ENCODE measurements at places on chromosomes 5 and 9.
A peak's percentile ranks its signal among the peaks of the same experiment; 100 is the strongest.

DNA sequence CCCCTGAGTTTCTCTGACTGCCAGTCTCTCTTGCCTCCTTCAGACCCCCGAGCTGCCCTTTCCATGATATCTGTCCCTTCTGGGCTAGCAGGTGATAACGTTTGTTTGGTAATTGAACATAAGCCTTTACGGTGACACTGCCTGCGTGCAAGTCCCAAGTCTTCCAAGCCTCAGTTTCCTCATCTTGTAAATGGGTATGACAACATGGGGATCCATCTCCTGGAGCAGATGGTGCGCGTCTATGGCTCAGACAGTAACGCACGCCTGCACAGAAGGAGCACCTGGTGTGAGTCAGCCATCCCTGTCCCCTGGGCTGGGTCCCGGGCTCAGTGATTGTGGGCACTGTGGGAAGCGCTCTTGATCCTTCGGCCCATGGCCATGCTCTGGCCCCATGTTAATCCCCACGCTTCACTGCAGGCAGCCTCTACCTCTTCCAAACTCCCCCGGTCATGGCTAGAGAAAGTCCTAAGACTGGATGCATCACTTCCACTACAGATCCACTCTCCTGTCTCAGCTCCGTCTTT, 85.8 kb downstream of the DAP start:
- no peak for DNase-seq

- no peak for DNase-seq
Measured at GRCh38 chr9:110583237-110583636, 3.7 kb upstream of the SVEP1 start.

GRCh38 chr5:56516035-56516434, 282.9 kb upstream of the ANKRD55 start:
- DNase-seq = no peak

GRCh38 chr5:107040907-107041306, 629.8 kb downstream of the EFNA5 start:
- no peak for DNase-seq

- no peak for DNase-seq
Measured at GRCh38 chr5:108324886-108325285, 57.0 kb downstream of the FBXL17 start.

GRCh38 chr5:117621921-117622320, 1047.3 kb upstream of the SEMA6A start:
- DNase-seq = no peak

- DNase-seq = no peak
Measured at GRCh38 chr5:81145329-81145935, 87.7 kb upstream of the CKMT2 start.

DNA sequence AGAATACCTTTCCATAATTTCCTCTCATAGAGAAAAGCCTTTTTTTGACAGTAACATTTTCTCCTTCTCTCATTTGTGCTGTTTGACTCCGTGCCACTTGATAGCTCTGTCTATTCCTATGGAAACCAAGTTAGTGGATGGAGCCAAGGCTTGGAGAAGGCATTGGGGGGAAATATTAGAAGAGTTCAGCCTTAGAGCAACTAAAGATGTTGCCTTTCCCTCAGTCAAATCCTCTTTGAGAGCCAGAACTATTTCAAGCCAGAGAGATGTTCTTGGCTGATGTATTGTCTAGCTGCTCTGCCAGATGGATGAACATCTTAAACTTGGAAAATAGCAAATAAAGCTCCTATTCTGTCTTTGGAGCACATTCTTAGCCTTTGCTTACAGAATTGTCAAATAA, 112.4 kb downstream of the INVS start:
- DNase-seq = no peak

- no peak for DNase-seq
Measured at GRCh38 chr5:9863486-9863885, 233.3 kb upstream of the TAS2R1 start.

GRCh38 chr9:22308177-22308576, 138.4 kb upstream of the DMRTA1 start:
- DNase-seq = no peak

DNA sequence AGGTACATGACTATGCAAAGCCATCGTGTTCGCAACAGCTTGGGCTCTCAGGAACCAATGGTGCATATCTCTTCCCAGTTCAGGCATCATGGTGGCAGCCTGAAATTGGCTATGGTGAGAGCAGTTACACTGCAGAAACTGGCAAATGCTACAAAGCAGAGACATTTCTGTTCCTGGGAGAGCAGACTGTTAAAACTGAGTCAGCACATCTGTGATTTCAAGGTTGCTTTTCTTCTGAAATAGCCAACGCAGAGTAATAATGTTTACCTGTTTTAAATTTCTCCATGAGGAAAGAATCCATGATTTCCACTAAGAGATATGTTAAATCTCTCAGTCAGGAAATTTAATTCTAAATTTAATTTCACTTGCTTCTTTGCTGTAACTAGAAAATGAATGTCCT, 47.8 kb downstream of the C7 start:
- DNase-seq = no peak

- DNase-seq = no peak
Measured at GRCh38 chr9:107243742-107244141, 39.3 kb upstream of the RAD23B start.

- DNase-seq = no peak
Measured at GRCh38 chr9:102354041-102354440, 615.6 kb upstream of the GRIN3A start.

- no peak for DNase-seq
Measured at GRCh38 chr9:113963696-113964494, 87.8 kb downstream of the ZNF618 start.

DNA sequence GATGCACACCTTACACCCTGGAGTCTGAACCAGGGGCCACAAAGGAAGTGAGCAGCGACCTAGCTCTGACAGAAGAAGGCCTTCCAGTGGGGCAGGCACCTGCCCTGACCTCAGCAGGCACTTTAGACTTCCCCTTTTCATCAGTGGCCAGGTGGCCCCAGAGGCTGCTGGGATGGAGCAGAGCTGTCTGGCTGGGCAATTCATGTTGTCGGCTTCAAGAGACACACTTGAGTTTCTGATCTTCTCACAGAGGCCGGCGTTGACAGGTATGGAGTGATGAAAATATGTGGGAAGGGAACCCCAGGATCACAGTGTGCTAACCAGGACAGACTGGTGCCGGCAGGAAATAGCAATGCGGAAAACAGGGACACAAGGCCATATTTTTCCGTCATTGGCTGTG, 375.5 kb downstream of the CTNND2 start:
- DNase-seq = no peak

- DNase-seq = no peak
Measured at GRCh38 chr5:168288349-168289245, 2.8 kb upstream of the WWC1 start.

DNA sequence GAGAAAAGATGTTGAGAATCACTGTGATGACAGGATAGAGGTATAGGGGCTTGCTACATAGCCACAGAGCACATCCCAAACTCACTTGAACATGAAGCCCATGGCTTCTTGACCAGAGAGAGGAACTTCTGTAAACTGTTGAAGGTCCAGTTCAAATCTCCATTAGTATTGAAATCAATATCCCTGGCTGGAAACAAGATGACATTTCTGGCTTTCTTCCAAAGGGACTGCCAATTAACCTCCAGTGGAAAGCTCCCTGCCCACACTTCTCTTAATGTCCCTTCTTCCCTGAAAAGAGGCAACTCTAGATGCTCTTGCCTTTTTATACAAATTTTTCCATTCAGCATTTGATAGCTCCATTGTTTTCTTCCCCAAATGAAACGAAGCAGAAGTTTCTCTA, 612.1 kb downstream of the EBF1 start:
- no peak for DNase-seq

GRCh38 chr5:31023105-31023504, 170.4 kb upstream of the CDH6 start:
- no peak for DNase-seq

DNA sequence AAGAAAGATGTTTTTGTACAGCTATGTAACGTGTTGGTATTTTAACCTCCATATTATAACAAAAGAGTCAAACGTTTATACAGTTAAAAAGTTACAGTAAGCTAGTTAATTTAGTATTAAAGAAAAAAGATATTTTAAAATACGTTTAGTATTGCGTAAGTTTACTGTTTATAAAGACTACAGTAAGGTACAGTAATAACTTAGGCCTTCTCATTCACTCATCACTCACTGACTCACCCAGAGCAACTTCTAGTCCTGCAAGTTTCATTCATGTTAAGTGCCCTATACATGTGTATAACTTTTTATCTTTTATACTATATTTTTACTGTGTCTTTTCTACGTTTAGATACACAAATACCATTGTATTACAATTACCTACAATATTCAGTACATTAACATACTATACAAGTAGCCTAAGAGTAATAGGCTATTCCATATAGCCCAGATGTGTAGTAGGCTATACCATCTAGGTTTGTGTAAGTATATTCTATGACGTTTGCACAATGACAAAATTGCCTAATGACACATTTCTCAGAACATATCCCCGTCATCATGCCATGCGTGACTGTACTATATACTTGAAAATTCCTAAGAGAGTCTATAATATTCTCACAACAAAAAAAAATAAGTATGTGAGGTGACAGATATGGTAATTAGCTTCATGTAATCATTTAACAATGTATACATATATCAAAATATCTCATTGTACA, 33.8 kb downstream of the ERP44 start:
- DNase-seq = peak; percentile 13

DNA sequence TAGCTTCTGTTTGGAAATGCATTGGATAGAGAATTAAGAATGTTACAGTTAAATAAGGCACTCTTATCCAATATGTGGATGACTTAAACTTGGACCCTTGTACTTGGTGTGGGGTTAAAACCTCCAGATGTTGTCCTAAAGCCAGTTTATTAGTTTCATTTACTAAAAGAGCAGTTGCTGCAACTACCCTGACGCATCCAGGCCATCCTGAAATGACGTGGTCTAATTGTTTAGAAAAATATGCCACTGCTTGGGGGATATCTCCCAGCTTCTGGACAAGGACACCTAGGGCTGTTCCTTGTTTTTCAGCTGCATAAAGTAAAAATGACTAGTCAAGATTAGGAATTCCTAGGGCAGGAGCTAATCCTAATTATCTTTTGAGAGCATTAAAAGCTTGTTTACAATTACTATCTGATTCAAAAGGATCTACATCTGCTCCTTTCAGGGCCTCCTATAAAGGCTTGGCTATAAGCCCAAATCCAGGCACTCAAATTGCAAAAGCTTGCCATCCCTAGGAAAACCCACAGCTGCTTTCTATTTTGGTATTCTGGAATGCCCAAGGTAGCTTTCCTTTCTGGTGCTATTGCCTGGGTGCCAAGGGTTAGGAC, 45.7 kb upstream of the SLCO4C1 start:
- DNase-seq = no peak

DNA sequence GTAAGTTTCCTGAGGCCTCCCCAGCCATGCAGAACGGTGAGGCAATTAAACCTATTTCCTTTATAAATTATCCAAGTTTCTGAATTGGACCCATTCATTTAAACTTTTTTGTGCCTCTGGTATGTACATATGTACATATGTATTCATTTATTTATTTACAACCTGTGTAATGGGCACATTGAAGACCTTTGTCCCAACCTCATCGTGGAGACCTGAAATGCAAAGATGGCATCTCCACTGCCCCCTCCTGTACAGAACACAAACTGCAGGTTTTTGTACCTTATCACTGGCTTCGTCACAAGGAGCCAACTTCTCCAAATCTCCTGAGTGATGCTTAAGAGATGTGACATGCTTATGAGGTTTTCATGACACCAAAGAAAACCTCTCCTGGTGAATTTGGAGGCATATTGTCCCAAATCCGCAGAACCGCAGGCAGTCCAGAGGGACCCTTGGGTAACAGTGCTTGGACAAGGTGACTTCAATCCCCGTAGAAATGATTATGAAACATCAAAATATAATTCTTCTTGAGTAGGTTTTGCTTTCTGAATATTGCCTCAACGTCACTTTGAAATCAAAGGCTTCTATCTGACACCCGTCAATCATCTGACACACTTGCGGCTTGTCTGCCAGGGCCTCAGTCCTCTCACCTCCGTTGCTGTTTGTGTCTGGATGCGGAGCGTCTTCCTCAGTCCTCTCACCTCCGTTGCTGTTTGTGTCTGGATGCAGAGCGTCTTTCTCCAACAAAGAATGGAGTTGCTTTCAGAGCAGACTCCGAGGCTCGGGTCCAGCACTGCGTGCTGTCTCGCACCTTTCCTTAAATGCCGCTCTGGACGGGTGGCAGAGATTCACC, 135.0 kb upstream of the IRX4 start:
- DNase-seq = no peak

- DNase-seq = no peak
Measured at GRCh38 chr5:179766726-179767455, 26.9 kb upstream of the LTC4S start.

DNA sequence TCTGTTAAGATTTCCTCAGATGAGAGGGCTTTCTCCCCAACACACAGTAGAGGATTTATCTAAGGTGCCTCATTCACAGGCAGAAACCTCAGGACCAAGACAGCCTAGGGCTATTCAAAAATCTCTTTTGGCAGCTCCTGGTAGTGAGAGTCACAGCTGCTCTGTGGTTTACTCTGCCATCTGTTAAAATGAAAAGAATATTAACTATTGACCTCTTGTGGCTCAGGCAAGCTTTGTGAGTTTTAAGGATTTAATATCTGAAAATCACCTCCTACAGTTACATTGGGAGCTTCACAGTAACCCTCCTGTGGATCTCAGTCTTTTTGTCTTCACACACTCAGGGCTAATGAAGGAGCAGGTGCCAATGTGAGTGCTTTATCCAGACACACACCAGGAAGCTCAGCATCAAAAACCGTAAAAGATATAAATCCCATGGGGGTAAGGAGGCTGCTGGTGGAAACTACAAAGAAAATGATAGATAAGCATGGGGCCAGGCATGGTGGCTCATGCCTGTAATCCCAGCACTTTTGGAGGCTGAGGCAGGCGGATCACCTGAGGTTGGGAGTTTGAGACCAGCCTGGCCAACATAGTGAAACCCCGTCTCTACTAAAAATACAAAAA, 29.7 kb downstream of the PPP1R2B start:
- DNase-seq = no peak

DNA sequence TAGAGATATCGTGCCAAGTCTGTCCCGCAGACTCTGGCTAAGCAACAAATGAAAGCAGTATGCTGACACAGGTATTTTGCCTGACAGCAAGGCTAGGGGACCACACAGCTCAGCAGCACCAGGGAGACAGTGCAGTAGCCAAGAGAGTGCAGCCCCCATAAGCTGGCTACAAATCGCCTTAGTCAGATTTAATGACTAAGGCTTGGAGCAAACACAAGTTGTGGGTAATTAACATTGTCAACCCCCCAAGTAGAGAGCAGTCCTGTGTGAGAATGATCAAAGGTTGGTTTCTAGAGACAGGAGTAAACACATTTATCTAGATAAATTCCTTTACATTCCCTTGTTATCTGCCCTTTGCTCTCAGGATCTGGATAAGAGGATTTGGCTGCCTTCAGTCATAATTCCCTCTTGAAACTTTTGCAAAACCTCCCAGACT, 1434.5 kb upstream of the CDH6 start:
- DNase-seq = no peak
